ENCODE measurements at places on chromosomes 7 and 10.

GRCh38 chr7:119931230-119931824 lies 341.6 kb upstream of the KCND2 start:
- no peak for DNase-seq

GRCh38 chr10:106268000-106268399 lies 896.5 kb downstream of the SORCS1 start:
- no peak for DNase-seq

DNA sequence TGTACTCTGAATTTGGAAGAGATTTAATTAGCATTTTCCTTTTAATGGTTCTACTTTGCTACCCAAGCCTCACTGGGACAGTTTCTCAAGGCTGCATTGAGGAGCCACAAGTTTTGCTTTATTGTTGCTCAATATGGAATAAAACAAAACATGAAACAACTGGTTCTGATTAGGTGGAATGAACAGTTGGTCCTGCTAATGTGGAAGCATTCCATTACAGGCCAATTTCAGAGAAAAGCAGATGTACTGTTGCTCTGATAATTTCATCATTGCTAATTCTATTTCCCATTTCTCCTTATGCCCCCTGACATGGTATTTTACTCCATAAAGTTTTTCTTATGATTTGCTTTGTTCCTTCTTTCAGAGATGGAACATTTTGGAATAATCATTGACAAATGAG lies 66.0 kb upstream of the PAPSS2 start:
- DNase-seq: no peak

GRCh38 chr7:81662531-81662930 lies 107.3 kb downstream of the HGF start:
- DNase-seq: no peak

GRCh38 chr7:104185346-104185745 lies 22.5 kb downstream of the ORC5 start:
- no peak for DNase-seq

DNA sequence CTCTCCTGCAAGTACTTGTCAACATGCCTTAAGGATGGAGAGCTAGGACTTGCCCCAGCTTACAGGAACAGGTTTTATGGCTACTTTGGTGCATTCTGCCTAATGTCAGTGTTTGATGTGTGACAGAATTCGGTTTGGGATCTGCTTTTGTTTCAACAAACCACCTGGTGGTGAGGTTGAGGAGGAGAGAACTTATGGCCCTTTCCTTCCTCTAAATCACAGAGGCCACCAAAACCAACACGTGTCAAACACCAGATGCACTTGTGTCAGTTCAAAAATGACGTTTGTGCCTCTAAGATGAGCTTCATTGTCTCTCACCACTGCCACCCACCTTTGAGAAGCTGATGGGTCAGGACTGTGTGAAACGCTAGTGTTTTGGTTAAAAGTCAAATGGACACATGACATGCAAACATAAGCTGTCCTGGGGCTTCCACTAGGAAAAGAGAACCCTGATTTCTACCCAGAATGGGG lies 83.9 kb downstream of the OSBPL3 start:
- DNase-seq: no peak

DNA sequence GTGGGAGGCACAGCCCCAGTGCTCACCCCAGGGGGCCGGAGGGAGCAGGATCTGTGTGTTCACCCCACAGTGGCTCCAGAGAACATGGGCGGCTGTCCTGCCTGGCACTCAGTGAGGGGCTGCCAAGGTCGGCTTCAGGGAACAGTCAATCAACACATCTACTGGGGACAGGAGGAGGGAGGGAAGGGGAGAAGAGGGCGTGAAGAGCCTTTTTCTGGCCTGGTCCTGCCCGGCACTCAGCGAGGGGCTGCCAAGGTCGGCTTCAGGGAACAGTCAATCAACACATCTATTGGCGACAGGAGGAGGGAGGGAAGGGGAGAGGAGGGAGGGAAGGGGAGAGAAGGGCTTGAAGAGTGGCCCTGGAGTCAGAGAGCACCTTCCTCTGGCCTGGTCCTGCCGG lies 184.9 kb downstream of the ADARB2 start:
- no peak for DNase-seq

- DNase-seq: peak; percentile 26
These were observed 12.6 kb downstream of the KLLN start for GRCh38 chr10:87850742-87851205.

DNA sequence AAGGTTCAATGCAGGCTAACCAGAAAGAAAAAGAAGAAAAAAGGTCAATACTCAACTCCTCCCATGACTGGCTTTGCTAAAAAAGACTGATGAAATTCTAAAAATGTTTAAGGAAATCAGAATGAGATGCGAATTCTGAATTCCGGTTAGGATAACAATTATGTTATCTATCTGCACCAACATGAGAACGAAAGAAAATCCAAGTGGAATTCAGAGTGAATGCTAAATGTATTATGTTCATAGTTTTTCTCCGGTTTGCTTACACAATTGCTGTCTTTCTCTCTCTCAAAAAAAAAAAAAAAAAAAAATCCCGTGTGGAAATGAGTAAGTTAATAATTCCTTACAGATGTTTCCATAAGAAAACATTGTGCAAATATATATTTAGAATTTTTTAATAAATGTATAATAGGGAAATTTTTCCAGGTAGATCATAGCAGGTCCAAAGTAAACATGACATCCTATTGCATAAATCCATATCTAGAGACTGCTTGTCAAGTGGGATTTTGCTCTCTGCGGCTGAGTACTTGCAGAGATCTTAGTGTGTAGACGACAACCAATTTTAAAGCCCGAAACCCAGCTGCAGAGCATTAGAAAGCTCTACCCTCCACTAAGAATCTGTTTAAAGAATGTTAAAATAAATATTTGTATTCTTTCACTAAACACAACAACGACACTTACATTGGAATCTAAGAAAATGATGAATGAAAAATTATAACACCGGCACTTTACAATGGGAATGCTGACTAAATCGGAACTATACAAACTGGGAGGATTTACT lies 104.0 kb downstream of the JAZF1 start:
- DNase-seq: no peak

DNA sequence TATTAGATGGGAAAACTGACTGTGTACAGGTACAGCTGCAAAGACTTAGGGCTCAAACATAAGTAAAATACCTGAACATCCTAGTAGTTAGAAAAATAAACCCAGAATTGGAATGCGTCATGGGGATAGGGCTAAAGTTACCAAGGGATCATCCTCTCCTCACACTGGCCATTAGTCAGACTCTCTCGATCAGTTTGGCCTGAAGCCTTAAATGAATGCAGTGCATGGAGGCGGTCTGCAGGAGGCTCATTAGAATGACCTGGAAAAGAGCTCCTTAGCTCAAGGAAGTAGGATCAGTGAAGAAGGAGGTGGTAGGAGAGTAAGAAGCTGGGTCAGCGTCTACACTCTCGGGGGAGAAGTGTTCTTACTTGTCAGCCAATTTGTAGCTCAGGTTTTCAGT lies 35.3 kb downstream of the DENND2A start:
- DNase-seq: no peak

GRCh38 chr10:30170814-30171213 lies 111.4 kb upstream of the JCAD start:
- DNase-seq: no peak

- DNase-seq: no peak
These were observed 15.6 kb downstream of the MKX start for GRCh38 chr10:27730041-27730440.

GRCh38 chr7:135286876-135287275 lies 53.2 kb downstream of the STRA8 start:
- no peak for DNase-seq

- DNase-seq: no peak
These were observed 148.1 kb downstream of the ITGA8 start for GRCh38 chr10:15571575-15571974.
